ENCODE measurements at places on chromosomes 3 and 15.
A peak's percentile ranks its signal among the peaks of the same experiment; 100 is the strongest.

GRCh38 chr3:154018100-154018696 is 103.0 kb upstream of the ARHGEF26 start:
- DNase-seq, result no peak

- no peak for DNase-seq
Observed at GRCh38 chr3:81492040-81492439, 269.4 kb downstream of the GBE1 start.

GRCh38 chr3:46378426-46378942 is 7.7 kb downstream of the CCR5 start:
- DNase-seq, result peak; percentile 28

DNA sequence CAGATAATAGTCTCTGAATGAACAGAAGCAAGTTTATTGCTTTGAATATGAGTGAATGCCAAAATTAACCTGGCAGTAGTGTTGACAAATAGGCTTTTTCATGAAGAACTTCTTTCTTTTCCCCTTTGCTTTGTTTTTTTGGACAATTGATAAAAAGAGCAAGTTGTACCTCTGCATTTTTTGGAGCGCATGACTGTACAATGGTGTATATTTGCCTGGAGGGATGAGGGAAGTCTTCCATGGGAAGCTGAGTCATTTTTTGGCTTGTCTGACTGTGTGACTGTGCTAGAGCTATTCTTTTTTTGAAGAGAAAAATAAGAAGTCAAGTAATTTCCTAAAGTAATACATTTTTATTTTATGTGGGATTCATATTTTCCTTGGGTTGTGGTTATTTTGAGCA is 186.9 kb downstream of the KLHL25 start:
- DNase-seq, result no peak

GRCh38 chr3:69364354-69364753 is 21.5 kb downstream of the FRMD4B start:
- no peak for DNase-seq

DNA sequence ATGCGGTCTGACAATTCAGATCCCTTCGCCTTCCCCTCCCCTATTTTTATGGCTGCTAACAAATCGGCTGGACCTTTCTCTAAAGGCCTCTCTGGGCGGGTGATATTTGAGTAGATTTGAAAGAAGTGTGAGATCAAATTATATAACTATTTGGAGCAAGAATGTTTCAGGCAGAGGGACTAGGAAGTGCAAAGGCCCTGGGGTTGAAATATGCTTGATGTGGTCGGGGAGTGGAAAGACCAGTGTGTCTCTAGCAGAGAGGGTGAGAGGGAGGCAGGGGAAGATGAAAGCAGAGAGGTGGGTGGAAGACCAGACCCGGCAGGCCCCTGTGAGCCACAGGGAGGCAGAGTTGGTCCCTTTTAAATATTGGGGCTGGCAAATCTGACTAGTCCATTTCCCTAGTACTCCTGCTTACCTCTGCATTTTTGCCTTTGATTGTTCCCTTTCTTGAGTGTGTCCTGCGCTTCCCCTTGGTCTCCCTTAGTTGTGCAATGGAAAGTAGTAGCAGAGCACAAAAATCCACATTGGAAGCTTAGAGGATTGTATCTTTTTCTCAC is 32.3 kb downstream of the SLCO3A1 start:
- no peak for DNase-seq

DNA sequence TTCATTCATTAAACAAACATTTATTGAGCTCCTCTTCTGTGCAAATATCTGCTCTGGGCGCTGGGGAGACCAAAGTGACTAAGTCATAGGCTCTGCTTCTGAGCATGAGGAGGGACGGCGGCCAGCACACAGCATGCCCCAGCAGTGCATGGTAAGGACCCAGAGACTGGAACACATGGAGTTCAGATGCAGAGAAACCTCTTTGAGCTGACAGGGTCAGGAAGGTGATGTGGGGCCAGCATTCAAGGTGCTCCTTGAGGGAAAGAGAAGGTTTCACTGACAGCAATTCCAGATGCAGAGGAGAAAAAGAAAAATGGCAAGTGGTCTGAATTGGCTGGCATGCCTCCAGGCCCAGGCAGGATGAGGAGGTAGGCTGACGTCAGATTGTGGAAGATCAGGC is 234.5 kb downstream of the UACA start:
- no peak for DNase-seq

GRCh38 chr3:64561325-64561843 is 126.4 kb downstream of the ADAMTS9 start:
- DNase-seq, result no peak

DNA sequence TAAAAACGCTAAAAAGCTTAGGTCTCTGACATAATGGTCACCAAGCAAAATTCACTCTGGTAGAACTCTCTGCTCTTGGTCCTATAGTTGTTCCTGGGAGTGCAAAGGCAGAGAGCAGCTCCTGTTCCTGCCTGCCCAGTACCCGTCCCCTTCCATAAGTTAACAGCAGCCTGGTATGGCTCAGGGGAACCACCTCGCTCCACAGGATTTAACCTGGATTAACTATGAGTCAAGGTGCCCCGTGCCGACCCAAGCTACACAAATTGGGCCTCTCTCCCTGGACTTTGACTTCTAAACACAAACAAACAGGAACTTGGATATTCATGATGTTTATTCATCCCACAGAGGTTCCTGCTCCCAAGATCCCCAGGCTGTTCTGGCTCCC is 32.1 kb downstream of the SCAP start:
- DNase-seq, result no peak

DNA sequence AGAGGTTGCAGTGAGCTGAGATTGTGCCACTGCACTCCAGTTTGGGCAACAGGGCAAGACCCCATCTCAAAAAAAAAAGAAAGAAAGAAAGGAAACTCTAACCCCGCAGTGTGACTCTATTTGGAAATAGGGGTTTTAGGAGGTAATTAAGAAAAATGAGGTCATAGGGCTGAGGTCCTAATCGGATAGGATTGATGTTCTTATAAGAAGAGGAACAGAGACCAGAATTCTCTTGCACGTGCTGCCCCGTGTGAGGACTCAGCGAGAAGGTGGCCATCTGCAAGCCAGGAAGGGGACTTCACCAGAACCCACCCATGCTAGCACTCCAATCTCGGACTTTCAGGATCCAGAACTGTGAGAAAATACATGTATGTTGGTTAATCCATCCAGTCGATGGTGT is 25.8 kb downstream of the KLHL6 start:
- no peak for DNase-seq

GRCh38 chr3:10500717-10501663 is 4.4 kb downstream of the ATP2B2 start:
- DNase-seq, result no peak

- DNase-seq, result no peak
Observed at GRCh38 chr3:60399292-60399691, 852.0 kb downstream of the FHIT start.

DNA sequence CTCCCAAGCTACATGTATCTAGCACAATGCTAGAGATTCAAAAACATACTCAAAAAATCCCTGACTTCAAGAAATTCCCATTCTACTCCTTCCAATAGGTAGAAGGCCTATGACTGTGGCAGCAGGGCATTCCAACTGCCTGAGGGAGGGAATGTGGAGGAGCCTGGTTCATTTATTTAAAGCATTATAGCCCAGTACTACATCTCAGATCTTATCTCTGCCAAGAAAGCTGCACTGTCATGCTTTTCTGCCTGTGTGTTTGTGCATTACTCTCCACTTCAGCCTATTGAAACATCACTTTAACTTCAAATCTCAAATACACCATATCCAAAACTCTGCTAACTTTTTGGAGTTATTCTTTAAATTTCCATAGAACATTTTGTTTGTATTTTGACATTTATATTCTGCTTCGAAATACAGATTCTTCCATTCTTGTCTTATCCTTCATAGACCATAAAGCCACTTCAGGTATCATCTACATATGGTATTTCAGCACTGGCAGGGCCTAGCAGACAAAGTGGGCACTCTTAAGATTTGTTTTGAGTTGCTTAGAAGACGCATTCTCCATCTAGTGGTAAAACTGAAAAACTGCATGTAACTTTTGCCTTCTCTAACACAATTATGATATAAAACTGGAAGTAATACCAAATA is 59.1 kb upstream of the NEDD4 start:
- DNase-seq, result no peak

GRCh38 chr15:74400313-74400860 is 32.9 kb upstream of the CYP11A1 start:
- no peak for DNase-seq

- no peak for DNase-seq
Observed at GRCh38 chr3:128066114-128066513, 13.9 kb downstream of the SEC61A1 start.

GRCh38 chr3:119219069-119219468 is 21.6 kb downstream of the B4GALT4 start:
- DNase-seq, result no peak

DNA sequence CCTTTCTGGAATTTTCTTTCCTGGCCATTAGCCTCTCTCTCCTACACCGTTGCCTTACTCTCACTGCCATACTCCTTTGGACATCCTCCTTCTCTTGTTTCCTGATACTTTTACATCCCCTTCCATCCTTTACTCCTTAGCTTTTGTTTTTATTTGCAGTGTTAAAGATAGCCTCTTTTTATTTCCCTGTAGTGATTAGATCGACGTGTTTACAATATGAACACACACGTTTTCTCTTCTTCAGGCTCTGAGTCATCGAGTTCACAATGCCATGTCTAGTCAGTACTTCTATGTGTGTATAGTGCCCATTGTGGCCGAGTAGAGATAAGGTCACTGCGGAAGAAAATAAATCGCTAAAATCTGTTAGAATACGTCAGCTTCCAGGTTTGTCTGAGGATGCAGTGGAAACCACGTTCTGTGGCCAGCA is 208.5 kb downstream of the LPP start:
- DNase-seq, result no peak

DNA sequence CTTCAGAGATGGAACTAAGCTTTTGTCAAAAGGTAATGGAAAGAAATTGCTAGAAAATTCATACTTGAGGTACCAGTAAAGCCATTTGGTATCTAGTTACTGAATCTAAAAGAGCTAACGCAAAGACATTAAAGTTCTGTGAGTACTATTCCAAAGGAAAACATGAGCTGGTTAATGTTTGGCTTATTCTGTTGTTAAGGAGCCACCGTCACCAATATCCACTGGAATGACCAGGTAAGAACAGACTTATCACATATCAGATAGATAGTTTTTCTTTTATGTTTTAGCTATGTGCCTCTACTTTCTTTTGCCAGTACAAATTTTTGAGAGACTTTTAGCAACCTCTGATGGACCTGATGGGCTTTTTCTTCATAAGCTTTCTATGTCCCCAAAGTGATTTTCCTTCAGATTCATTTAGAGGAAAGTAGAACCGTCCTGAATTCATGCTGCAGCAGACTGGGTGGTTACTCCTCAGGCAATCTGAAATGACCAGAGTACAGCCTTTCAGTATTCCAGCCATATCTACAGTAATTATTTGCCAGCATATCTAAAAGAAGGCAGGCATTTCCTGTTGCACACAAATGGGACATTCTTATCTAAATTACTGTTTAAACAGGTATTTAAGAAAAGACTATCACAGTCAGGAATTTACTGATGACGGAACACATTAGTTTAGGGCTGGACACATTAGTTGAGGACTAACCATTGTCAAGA is 274.1 kb downstream of the MECOM start:
- DNase-seq, result no peak

DNA sequence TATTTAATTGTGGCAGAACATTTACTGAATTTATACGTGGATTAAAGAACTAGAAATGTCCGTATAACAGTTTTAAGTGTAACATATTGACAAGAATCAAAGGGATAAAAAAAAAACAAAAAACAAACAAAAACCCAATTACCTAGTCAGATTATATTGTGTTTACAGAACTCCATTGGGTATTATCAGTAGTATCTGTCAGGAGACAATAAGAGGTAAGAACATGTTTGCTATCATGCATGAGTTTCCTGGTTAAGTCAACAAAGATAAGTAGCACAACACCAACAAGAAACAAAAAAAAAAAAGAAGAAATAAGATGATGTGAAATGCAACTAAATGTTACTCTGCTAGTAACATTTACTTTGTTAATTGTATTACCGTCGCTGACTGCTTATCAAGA is 570.6 kb downstream of the ZBBX start:
- DNase-seq, result no peak

GRCh38 chr3:102180280-102180931 is 254.4 kb upstream of the ZPLD1 start:
- DNase-seq, result no peak

DNA sequence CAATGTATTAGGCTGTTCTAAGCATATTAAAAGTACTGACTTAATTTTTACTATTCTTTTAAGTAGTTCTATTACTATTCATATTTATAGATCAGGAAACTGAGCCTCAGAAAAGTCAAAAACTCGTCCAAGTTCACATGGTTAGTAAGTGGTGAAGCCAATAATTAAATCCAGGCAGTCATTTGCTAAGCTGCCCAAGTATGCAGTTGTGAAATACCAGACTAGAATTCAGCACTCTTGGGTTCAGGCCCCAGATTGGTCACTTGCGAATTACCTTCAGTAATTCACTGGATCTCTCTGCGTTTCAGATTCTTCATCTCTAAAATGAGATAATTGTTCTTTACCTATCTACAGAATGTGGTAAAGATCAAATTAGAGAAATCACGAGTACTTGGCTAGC is 161.9 kb upstream of the CADPS start:
- no peak for DNase-seq

GRCh38 chr3:102059145-102059943 is 210.0 kb downstream of the NFKBIZ start:
- DNase-seq, result no peak

DNA sequence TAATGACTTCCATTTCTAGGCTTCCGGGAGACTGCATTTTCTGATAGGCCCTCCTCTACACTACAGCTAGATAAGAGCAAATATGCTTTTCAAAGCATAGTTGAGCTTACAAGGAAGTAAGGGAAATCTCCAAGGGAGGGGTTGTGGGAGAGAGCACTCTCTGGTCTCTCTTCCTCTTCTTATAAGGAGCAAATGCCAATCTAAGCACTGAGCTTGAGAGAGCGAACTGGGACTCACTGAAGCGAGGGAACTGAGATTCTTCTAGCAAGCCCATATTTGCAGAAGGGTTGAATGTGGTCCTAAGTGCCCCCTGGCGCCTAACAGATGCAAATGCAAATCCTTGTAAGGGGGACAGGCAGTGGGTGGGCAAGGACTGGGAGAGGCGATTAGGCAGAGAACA is 164.8 kb downstream of the ERC2 start:
- no peak for DNase-seq

DNA sequence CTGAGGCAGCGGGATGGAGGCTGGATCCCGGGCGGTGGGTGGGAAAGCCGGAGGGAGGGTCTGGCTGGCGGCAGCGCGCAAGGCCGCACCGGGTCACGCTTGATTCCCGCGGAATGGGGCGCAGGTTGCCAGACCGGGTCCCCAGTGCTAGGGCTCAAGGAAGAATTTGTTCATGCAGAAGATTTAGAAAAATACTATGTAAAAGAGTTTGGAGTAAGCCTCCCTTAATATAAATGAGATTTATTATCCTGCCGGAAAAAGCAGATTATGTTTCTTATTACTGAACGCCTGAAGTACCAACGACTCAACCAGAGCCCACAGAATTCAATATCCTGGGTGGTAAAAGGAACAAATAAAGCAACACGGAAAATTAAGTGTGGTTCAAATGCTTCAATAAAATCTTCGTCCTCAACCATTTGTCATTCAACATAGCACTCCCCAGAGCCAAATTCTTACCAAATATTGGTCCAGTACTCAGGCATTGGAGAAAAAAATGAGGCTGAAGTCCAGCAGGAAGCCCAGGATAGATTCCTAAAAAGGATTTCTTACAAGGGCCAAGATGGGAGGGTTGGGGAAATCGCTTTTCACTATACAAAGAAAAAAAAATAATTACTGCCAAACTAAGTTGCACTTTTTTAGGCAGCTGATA is 1.2 kb upstream of the ZBTB20 start:
- no peak for DNase-seq

- no peak for DNase-seq
Observed at GRCh38 chr3:10434144-10434937, 71.0 kb downstream of the ATP2B2 start.

GRCh38 chr3:135558150-135558783 is 407.3 kb upstream of the PPP2R3A start:
- no peak for DNase-seq

Data from stimulated activated CD8-positive, alpha-beta memory T cell treated with anti-CD3 and anti-CD28 coated beads, Interleukin-4, amount 100 ng/mL, for 1 hour (primary cell).